ENCODE measurements at places on chromosomes 7 and 10.

GRCh38 chr10:109838592-109839244 is 84.6 kb downstream of the XPNPEP1 start:
- DNase-seq: no peak

GRCh38 chr10:80524190-80524909 is 13.4 kb upstream of the SH2D4B start:
- DNase-seq: no peak

DNA sequence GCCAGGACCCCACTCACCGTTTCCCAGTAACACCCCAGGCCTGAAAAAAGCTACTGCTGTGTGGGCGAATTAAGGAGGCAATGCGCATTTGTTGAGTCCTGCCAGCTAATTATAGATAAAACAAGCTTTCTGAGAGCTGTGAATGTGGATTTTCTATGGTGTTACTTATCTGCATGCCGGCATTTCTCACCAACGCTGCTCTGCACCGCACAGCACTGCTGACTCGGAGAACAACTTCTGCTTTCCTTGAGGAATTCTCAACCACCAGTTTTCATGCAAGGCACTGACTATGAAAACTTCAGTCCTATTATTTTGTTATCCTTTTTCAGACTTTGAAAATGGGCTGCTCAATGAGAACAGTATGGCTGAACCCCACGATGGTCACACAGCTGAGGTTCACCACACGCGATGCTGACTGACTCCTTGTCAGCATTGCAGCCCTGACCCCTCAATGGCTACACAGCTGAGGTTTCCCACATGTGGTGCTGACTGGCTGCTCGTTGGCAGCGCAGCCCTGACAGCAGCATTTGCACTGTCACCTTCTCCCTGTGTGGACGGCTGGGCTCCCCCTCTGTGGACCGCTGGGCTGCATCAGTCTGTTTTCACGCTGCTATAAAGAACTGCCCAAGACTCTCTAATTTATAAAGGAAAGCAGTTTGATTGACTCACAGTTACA is 190.6 kb downstream of the DIP2C start:
- DNase-seq: peak; percentile 19

DNA sequence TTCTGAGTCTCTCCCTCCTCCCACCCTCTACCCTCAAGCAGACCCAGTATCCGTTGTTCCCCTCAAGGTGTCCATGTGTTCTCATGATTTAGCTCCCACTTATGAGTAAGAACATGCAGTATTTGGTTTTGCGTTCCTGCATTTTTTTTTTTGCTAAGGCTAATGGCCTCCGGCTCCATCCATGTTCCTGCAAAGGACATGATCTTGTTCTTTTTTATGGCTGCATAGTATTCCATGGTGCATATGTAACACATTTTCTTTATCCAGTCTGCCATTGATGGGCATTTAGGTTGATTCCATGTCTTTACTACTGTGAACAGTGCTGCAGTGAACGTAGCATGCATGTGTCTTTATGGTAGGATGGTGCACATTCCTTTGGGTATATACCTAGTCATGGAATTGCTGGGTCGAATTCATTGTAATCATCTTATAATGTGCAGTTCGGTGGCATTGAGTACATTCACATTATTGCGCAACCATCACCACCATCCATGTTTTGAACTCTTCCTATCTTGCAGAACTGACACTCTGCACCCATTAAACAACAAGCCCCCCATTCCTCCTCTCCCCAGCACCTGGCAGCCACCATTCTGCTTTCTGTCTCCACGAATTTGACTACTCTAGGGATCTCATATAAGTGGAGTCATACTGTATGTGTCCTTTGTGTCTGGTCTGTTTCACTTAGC is 125.5 kb downstream of the CAMK1D start:
- no peak for DNase-seq

DNA sequence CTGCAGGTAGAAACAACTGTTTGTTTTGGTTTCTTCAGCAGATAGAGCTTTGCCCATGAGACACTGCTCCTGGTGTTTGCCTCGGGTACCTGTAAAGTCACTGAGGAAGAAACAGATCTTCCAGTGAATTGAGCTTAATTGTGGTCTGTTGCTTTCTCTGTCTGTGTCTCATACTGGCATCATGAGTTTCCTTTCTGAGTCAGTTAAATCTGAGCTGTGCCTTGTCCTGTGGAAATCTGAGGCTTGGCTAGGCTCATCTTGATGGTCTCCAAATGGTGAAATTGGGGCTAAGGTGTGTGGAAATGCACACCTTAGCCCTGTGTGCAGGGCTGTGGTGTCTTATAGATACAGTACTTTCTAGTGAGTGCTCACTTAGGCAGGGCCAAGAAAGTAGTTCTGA is 67.4 kb downstream of the GBF1 start:
- no peak for DNase-seq

DNA sequence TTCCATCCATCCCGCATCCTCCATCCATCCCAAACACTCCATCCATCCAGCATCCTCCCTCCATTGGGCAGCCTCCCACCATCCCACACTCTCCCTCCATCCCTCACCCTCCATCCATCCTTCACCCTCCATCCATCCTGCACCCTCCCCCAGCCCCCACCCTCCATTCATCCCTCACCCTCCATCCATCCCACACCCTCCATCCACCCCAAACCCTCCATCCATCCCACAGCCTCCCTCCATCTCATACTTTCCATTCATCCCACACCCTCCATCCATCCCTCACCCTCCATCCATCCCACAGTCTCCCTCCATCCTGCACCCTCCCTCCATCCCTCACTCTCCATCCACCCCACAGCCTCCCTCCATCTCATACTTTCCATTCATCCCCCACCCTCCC is 60.4 kb downstream of the FOXI2 start:
- no peak for DNase-seq

DNA sequence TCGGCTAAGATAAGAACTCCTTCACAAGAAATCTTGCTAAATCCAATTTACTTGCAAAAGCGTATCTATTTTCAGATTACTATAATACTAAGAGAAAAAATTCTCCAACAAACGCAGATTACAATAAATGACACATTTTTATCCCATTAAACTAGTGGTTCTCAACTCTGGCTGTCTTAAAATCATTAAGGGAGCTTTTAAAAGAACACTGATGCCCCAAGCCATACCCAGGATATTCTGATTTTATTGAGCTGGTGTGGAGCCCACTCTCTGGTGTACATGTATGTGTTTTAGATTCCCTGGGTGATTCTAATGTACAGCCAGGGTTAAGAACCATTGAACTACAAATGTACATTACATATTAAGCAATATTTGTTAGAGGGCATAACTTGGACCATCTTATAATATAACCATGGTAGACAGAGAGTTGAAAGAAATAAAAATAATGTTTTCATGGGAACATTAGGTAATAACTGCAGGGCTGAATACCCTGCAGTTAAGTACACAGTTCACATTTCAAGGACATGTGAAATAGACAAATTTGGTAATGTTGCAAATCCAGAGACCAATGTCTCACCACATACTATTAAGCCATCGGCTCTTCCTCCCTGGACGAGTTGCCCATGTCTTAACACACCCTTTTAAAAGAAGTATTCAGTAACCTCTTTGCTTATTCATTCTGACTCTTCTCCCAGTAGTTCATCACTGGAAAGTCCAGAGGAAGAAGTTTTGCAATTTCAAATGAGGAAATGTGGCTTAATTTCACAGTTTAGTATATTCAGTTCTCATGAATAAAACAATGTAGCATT is 6.2 kb downstream of the GSAP start:
- no peak for DNase-seq

- DNase-seq: no peak
Measured at GRCh38 chr10:132444877-132445351, 47.9 kb downstream of the PWWP2B start.

DNA sequence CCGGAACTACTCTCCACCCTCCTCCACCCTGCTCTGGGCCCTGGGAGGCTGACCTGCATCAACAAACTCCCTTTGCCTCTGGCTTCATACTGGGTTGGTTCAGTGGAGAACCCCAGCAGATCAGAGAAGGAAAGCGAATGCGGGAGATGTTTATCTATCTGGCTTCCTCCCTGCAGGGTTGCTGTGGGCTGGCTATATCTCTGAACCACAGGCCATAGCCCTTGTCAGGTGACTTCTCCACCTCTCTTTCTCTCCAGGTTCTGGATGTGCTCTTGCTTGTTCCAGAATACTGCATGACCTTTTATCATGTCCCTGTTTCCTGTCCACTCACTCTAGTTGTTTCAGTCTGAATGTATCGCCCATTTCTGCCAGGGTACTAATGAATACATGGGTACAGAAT is 51.7 kb upstream of the IFRD1 start:
- no peak for DNase-seq

DNA sequence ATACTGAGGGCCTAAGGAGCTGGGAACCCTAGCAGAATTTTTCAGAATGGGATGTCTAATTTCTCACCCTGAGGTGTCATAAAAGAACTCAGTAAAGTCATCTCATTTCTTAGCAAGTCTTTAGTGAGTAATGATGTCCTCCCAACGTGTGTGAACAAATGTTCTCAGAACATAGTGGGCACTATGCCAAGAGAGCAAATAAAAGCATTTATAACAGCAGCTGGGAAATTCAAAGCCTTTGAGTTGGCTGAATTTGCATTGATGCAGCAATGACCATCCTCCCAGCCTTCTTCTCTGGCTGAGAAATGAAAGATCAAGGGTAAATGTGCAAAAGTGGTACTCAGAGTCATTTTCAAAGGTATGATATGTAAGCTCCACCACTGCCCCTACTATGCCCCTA is 109.4 kb downstream of the FAM107B start:
- DNase-seq: no peak

DNA sequence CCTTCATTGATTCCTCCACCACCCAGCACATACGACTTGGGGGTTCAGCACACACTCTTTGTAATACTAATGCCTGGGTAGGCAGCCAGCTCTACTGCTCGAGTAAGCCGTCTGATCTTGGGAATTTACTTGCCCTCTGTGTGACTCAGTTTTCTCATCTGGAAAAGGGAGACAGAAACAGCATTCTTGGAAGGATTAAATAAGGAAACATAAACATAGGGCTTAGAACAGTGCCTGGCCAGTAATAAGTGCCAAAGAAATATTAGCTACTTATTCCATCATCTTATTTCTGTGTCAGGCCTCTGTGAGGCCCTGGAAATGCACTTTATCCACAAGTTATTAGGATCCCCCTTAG is 130.1 kb downstream of the TNS3 start:
- no peak for DNase-seq

GRCh38 chr10:61974601-61975390 is 73.3 kb downstream of the ARID5B start:
- peak; percentile 73 for DNase-seq

- DNase-seq: peak; percentile 23
Measured at GRCh38 chr10:75403144-75403938, 1.8 kb upstream of the ZNF503 start.

GRCh38 chr7:91713669-91714068 is 166.8 kb downstream of the MTERF1 start:
- DNase-seq: no peak

GRCh38 chr7:58086871-58087535 is 637.0 kb downstream of the ZNF716 start:
- DNase-seq: no peak

- DNase-seq: no peak
Measured at GRCh38 chr7:157895520-157896375, 558.9 kb downstream of the DNAJB6 start.

GRCh38 chr10:96450529-96451207 is 63.1 kb downstream of the TLL2 start:
- no peak for DNase-seq

DNA sequence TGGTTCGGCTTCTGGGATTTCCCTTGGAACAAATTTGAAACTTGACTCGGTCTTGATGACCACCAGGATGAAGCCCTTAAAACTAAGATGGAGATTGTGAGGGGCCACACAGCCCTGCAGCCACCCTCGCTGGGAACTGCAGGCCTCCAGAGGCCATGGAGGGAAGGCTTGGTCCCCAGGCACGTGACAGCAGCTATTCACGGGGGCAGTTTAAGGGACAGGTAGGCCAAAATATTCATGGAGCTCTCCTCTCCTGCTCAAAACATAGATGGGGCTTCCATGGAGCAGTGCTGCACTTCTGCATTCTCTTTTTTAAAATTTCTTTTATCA is 137.0 kb downstream of the ADCY1 start:
- no peak for DNase-seq

- no peak for DNase-seq
Measured at GRCh38 chr7:25360451-25360850, 132.2 kb upstream of the NPVF start.

DNA sequence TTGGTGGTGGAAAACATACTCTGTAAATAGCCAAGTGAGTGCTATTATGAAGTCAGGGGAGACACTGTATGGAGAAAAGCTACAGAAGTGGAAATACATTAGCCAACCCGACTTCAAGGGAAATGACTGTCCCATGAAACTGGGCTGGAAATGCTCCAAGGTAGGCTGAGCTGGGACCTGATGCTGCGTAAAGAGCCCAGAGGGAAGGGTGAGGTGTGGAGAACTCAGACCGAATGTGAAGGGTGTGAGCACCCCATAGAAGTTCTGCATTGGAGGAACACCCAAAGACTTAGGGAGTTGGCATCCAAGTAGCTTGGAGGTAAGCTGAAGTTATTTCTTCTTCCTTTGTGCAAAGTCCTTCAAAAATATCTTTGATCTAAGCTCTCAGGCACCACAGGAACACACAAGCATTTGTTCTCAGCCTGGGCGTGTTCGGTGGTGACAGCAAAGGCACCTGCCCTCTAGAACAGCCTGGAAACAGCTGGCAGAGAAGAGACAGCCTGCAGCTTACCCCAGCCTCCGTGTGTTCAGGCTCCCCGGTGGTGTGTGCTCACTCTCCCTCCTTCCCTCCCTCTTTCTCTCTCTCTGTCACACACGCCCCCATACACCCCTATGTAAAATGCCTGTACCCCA is 19.1 kb upstream of the GJD4 start:
- DNase-seq: no peak

- no peak for DNase-seq
Measured at GRCh38 chr7:10100572-10100971, 873.1 kb upstream of the PHF14 start.

GRCh38 chr10:84654671-84655070 is 326.3 kb downstream of the CCSER2 start:
- no peak for DNase-seq

GRCh38 chr7:107194052-107194451 is 25.2 kb downstream of the HBP1 start:
- DNase-seq: no peak

GRCh38 chr7:44162179-44162578 is 21.0 kb upstream of the MYL7 start:
- no peak for DNase-seq

GRCh38 chr10:47311193-47311931 is 10.9 kb upstream of the GDF2 start:
- DNase-seq: peak; percentile 28

DNA sequence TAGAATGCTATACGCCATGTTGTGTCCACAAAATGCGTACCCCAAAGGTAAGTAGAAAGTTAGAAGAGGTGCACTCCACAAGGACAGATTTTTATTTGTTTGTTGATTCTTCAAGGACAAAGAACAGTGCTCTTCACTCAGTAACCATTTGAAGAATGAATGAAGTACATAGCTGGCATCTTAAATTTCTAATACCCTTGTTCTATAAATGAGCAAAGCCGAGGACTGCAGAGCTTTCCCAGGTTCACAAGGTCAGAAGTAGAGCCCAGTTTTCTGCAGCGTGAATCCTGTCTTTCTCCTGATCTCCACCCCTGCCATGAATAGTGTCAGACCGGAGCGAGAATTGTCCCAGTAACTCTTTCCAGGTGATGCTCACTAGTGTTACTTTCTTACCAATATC is 9.5 kb downstream of the HECW1 start:
- DNase-seq: no peak

GRCh38 chr7:44212581-44213184 is 11.9 kb downstream of the YKT6 start:
- no peak for DNase-seq

Measured in heart left ventricle (tissue), 16 donors.